Stimulated activated CD8-positive, alpha-beta memory T cell treated with anti-CD3 and anti-CD28 coated beads, Interleukin-2, amount 100 ng/mL, for 1 hour (primary cell): ENCODE measurements at places on chromosomes 5 and 9.
A peak's percentile ranks its signal among the peaks of the same experiment; 100 is the strongest.

DNA sequence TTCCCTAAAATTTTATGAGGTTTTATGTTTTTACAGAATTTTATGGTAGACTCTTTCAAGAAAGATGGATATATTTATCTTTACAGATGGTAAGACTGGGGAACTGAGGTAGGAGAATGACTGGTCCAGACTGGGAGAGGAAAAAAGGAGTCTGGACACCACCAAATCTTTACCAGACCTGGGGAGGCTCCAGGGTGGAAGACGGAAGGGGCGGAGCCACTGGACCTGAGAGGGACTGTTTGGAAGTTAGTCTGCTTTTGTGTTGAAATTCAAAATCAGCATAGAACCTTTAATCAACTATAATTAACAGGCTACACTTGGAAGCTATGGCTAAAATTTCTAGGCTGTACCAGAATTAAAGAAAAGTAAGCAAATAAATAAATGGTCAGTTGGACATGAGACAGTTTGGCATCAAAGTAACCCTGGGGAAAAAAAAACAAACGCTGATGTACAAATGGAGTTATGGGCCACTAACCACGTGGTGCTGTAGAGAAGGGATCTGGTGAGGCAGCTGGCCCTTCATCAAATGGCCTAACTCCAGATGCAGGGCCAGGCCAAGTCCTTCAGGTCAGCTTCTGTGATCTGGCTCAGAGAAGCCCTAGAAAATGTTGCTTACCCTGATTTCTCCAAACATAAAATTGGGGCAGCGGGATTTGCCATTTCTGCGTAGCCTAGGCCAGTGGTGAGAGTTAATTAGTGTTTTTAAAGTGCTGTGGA, 155.1 kb downstream of the ARSB start:
- no peak for DNase-seq

GRCh38 chr5:59496524-59497134, 396.9 kb downstream of the PDE4D start:
- no peak for DNase-seq

- no peak for DNase-seq
Observed at GRCh38 chr5:95870105-95870672, 47.7 kb upstream of the GLRX start.

DNA sequence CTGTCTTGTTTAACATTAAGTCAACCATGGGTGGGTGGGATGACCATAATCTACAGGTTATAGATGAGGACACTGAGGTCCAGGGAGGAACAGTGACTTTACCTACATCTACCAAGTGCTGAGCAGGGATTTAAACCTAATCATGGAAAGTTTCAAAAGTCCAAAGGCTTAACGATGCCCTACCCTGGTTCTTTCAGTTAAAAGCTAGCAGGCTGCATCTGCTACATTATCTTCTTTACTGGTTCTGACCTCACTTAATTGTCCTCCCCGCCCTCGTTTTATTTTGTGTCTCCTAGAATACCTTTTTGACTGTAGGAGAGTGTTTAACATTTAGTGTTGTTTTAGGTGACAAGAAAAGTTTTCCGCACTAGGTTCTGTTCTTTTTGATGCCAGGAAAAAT, 735.2 kb downstream of the TLR4 start:
- no peak for DNase-seq

- DNase-seq, result no peak
Observed at GRCh38 chr5:33180900-33181299, 259.9 kb upstream of the TARS1 start.

GRCh38 chr9:98877311-98877710, 66.4 kb upstream of the COL15A1 start:
- no peak for DNase-seq

DNA sequence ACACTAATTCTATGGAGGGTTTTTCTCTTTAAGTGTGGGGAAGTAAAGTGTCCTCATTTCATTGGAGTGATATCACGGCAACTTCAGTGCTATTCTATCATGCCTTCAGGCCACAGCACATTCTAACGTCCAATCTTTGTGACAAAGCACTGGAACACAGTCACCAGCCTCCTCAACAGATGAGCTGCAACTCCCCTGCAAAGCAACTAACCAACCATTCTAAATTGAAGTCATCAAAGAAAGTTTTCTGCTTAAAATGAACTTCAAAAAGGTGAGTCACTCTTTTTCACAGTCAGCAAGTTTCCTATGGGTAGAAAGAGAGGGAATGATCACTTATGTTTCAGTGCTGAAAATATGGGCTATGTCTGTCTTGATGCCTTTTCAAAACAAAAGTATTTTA, 190.8 kb downstream of the ELAVL2 start:
- no peak for DNase-seq

DNA sequence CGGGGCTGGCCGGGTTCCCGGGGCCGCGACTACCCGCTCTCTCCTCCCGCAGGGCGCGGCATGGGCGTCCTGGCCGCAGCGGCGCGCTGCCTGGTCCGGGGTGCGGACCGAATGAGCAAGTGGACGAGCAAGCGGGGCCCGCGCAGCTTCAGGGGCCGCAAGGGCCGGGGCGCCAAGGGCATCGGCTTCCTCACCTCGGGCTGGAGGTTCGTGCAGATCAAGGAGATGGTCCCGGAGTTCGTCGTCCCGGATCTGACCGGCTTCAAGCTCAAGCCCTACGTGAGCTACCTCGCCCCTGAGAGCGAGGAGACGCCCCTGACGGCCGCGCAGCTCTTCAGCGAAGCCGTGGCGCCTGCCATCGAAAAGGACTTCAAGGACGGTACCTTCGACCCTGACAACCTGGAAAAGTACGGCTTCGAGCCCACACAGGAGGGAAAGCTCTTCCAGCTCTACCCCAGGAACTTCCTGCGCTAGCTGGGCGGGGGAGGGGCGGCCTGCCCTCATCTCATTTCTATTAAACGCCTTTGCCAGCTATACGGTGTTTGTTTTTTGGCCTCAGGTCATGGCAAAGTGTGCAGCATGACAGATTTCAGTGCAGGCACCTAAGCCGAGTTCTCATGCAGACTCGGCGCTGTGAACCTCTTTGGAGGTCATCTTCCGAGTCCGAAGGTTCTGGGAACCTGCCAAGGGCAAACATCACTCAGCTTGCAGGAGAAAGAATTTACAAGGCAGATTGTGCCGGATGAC, 516 bp downstream of the MRPL41 start:
- no peak for DNase-seq

DNA sequence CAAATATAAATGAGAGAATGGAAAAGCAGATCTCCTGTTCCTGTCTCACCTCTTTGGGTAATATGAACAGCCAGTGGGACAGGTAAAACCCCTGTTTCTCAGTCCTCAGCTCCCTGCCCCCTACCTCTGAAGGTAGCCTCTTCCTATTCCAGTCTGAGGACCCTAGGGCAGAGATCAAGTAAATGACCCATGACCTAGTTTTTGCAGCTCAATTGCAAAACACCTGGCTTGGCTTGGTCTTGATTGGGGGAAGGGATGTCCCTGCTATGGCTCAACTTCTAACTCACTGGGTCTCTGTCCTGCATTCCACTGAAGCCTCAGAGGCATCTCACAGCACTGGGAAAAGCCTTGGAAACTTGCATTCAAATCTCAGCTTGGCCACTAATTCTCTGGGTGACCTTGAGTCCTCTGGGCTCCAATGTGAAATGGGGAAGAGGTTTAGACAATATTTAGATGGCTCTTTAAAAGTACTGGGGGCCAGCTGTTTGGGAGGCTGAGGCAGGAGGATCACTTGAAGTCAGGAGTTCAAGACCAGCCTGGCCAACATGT, 1.6 kb upstream of the GALT start:
- DNase-seq, result no peak

- peak; percentile 50 for DNase-seq
Observed at GRCh38 chr5:177116631-177117373, 16.8 kb upstream of the NSD1 start.

DNA sequence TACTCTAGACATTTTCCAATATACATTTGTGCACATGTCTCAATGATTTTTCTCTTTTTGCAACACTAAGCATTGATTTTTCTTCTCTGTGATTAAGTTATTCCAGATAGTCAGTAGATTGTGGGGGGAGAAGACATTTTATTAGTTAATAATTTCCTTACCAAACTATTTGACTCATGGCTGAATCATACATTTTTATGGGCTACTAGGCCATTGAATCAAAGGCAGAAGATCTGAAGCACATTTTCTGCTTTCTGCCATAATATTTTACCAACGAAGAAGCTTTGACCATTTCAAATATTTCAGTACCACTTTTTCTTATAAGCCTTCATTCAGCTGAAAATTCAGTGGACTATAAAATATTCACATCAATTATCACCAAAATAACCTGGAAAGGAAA, 175.6 kb downstream of the IRX2 start:
- DNase-seq, result no peak

- DNase-seq, result no peak
Observed at GRCh38 chr5:133531594-133531993, 80.7 kb downstream of the FSTL4 start.

DNA sequence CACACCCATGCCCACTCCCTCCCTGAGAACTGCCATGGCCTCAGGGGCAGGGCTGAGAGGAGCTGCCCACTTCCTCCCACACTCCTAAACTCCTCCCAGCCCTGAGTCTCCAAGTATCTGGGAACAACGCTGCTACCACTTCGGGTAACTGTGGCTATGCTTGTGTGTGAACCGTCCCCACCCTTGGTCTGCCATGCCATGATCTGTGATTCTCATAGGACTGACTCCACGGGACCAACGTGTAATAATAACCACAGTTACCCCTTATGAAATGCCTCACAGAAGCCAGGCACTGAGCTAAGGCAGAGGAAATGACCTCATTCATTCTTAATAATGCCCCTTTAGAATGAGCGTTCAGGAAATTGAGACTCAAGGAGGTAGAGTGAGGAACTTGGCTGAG, 103.9 kb upstream of the SMIM23 start:
- DNase-seq, result no peak

DNA sequence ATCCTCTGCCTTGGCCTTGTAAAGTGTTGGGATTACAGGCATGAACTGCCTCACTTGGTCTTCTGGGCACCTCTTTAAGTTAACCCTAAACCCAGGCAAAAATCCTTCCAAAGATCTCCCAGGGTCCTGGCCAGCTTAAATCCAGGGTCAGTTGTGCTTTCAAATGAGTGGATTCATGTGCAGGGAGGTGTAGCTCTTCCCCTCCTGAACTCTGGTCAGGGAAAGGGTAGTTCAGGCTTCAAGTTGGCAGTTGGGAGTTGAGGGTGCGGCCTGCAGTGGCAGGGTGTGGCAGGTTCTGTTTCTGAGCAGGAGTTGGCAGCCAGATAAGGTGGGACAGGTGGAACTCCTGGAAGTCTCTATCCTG, 3.6 kb downstream of the HNRNPAB start:
- no peak for DNase-seq

GRCh38 chr5:75632321-75632720, 21.1 kb downstream of the ANKDD1B start:
- no peak for DNase-seq

GRCh38 chr5:57028161-57028560, 76.2 kb upstream of the MIER3 start:
- DNase-seq, result no peak

- no peak for DNase-seq
Observed at GRCh38 chr9:1276474-1276873, 226.3 kb downstream of the DMRT2 start.

DNA sequence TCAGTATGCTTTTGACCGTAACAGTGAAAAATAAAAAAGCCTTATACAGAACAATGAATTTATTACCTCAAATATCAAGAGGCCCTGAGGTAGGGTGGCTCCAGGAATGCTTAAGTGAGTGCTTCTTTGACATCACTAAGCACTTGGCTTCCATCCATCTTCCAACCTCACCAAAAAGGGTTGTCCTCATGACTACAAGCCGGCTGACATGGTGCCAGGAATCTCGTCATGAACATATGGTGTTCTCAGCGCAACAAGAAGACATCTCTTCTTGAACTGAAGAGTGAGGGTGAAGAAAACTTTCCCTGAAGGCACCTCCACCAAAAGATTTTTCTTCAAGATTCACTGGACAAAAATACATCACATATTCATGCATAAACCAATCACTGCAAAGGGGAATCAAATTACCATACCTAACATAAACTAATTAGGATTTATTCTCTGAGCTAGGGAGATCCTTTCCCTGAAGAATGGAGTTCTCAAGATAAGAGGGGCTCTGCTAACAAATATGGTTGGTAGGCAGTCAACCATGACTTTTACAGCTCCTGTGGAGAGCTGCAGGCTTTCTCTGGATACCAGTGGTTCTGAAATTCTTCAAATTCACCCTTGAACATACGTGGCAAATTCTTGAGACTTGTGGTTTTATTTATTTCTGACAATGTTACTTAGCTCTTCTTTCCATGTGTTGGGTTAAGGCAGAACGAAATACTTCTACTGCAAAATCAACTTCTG, 49.5 kb downstream of the AGXT2 start:
- DNase-seq, result no peak

- DNase-seq, result no peak
Observed at GRCh38 chr5:60740322-60740721, 40.4 kb upstream of the DEPDC1B start.

- DNase-seq, result no peak
Observed at GRCh38 chr5:123155446-123155960, 66.5 kb downstream of the PRDM6 start.

- no peak for DNase-seq
Observed at GRCh38 chr5:159441441-159441840, 111.2 kb upstream of the IL12B start.

- DNase-seq, result no peak
Observed at GRCh38 chr9:99785010-99785590, 36.6 kb upstream of the NR4A3 start.

DNA sequence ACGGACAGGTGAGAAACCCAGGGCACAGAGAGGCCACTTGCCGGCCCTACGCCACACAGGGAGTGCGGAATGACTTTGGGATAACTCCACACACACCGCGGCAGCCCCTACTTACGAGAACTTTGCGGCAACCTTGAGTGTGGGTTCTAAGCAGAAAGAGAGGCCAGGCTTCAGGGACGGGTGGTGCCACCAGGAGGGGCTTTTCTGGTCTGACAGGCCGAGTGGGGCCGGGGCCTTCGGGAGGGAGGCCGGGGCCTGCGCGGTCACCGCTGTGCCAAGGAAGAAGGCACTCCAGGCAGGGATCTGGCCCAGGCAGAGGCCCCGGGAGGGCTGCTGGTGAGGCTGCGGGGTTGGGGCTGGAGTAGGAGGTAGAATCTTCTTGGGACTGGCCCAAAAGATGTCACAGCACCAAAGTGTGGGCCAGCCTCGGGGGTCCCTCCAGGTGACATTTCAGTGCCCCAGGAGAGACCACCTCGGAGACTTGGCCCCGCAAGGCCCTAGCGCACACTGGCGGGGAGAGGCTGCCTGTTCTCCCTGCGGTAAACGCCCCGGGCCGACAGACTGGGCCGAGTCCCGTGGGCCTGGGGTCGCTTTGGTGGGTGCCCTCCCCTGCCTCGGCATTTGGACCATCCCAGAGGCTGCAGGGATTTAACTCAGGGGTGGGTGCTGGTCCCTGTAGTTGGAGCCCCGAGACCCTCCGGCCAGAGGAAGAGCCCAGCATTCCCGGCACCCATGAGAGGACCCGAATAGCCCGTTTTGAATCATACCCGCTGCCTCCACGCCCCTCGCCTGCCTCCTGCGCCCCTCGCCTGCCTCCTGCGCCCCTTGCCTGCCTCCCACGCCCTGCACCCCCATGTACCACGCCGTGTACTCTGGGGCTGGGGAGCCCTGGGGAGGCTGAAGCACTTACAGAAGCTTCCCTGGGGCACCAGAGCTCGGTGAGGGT, 9.0 kb upstream of the RNU6ATAC start:
- no peak for DNase-seq

GRCh38 chr5:133829786-133830185, 138.6 kb downstream of the C5orf15 start:
- no peak for DNase-seq
